NCI-H446 treated with DMSO at 0.1 percent for 48 hours (cell line): ENCODE measurements at places on chromosomes 1 and 21.

GRCh38 chr1:93598396-93598795, 83.2 kb downstream of the BCAR3 start:
- peak; percentile 58 for DNase-seq

- no peak for DNase-seq
Observed at GRCh38 chr21:28892199-28893111, 100.2 kb downstream of the LTN1 start.

- no peak for DNase-seq
Observed at GRCh38 chr1:116105996-116106395, 5.2 kb upstream of the MAB21L3 start.

GRCh38 chr1:207990876-207991582, 80.1 kb upstream of the CD34 start:
- DNase-seq, result no peak

DNA sequence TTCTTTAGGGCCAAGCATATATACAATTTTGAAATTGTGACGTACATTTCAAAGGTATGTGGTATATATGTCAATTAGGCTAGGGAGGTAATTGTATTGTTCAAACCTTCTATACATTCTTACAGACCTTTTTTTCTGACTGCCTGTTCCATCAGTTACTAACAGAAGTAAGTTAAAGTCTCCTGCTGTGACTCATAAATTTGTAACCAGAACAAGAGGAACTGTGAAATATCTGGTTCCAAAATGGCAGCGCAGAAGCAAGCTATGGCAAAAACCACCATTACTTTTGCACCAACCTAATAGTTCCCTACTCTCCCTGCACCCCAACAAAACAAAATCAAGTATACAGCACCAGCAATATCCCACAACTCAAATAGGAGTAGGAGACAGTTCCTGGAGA, 93.6 kb downstream of the ENAH start:
- DNase-seq, result no peak

DNA sequence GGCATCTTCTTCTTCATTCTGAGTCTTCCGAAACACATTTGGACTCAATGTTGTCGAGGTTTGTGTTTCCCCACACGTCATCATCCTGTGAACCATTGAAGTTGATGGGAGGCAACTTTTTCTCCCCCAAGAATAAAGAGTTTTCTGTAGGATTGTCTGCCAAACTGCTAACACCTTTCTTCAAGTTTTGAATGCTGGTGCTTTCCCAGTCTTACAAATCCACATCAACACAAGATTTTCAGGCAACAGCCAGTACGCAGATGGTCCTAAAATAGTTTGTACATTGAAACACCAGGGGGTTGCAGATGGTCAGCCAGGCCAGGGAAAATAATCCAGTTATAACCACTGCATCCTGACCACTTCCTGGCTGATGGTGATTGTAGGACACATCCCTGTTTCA, 187.9 kb downstream of the DISC1 start:
- no peak for DNase-seq
